ENCODE measurements at places on chromosomes 3 and 15.

DNA sequence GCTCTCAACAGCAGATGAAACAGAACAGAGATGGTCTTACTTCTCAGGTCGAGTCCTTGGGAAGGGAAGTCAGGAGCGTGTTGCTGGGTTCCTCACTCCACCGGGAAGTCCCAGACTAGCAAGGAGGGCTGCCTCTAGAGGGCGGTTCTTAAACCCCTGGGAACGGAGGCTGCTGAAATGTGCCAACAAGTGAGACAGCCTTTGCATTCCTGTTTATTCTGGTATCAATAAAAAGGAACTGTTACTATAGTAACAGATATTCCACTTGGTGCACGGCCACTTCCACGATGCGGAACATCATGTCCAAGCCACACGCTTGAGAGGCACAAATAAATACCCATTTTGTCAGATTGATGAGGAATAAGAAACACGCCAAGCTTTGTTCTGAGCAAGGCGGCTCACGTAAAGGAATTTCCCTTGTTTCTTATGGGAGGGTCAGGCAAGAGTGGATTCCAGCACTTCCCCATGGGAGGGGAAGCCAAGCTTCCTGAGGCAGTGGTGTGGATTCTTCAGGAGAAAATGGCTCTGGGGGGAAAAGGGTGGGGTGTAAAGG is at the start of gene FAM107A:
Gene FAM107A, minus strand, starts transcription at position 123 of the 553 bp plus-strand sequence. CDS start 7,531 bp downstream, outside the sequence.
- no peak for DNase-seq

- DNase-seq: no peak
Observed at GRCh38 chr3:197880491-197881269, 69.3 kb upstream of the RPL35A start.

DNA sequence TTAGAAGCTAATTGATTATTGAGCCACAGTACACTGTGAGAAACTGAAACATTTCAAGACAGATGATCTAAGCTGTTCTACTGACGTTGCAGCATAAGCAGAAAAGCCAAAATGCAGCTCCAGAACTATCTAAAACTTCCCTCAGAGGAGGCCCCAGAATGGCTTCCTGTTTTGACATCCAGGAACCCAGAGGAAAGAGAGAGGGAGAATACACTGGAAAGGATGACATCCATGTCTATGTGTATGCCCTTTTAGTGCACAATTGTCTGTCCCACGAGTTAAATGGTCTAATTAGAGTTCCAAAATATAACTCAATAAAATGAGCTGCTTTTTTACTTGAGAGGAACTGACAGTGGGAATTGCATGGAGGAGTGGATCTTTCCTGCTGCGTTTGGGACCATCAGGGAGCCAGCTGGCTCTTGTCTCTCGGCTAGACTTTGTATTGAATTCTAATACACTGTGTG is 688.1 kb downstream of the ZNF385D start:
- DNase-seq: no peak

- no peak for DNase-seq
Observed at GRCh38 chr3:43010638-43011037, 31.5 kb downstream of the GASK1A start.

Measured in stimulated activated naive CD4-positive, alpha-beta T cell (primary cell).